Activated T-cell treated with anti-CD3 and anti-CD28 coated beads for 24 hours (primary cell): ENCODE measurements at places on chromosomes 2 and 18.

DNA sequence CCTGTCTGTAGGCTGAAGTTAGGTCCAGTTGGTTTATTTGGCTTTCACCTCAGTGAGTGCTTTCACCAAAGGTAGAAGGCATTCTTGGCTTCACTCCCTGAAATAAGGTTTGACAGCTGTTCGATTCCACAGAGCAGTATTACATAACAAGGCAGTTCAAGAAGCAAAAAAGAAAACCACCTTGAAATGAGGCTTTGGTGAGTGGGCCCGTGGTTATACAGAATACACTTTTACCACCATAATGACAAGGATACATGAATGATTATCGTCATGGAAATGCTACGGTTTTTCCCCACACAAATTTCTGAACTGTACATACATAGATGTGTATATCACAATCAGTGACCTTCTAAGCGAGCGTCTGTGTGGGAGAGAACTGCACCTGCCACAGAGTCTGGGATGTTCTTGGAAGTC, 80.0 kb upstream of the CHRNA1 start:
- no peak for DNase-seq

DNA sequence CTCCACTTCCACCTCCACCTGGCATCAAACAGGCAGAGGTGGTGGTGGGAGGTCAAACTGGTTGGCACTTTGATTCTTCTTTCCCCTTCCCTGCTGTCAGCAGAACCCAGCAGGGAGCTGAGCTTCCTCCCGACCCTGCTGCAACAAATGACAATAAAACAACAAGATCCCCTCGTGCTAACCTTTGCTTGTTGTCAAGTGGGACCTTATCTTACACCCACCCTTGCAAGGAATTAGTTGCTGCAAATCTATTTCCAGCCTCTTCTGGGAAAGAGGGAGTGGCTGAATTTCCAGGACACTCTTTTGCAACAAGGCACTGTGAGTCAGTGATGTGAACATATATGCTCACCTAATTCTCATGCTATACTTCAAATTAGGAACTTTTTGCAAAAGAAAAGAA, 655.1 kb downstream of the DSC3 start:
- DNase-seq: no peak

DNA sequence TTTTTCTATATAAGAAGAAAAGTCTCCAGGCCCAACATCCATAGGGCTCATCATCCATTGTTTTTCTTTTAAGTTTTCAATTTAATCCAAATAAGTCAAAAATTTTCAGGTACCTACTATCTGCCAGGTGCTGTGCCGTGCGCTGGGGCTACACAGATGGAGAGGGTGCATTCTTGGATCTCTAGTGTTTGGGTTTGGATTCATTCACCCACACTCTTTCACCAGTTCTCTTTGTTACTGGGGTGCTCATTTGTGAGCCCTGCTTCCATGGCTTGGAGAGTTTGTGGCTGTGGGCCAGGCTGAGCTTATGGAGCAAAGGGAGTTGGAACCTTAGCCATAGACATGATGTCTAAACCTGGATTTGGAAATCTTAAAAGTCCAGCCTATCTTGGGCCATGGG, 51.0 kb downstream of the CDK15 start:
- no peak for DNase-seq

DNA sequence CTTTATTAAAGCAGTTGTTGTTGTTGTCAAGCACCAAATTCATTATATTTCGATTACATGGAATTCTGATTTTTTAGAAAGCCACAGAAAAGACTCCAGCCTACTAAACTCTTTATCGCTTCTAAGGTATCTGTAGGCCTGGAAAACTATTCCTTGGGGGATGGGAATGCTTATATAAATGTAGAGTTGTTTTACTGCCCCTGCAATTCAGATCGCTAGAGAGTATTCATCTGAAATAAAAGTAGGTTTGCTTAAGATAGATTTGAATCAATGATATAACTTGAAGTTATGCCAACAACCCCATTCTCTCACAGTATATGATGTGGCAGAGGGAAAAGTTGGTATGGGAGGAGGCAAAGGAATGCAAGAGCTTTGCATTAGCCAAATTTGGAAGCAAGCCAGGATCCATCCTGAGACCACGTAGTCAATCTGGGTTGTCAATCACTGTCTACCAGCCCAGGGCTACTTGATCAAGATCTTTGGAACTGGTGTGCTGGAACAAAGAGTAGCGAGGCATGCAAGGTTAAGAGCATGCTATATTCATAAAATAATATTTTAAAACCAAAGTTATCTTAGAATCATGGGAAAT, 95.9 kb downstream of the LYPD6B start:
- no peak for DNase-seq

DNA sequence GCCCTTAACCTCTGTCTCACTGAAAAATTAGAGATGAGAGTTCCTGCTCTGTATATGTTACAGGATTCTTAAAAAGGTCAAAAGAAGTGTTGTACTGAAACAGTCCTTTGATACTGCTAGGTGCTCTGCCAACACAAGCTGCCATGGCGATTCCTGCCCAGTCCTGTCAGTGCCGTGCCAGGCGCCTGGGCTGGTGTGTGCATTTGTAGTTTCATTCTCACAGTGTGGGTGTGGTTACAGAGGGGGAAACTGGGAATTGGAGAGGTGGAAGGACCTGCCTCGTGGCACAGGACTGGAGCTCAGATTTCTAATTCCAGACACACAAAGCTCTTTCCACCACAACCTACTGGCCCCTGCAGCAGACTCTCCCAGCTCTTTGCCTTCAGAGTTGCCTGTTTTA, 122.3 kb upstream of the RAB6C start:
- no peak for DNase-seq

DNA sequence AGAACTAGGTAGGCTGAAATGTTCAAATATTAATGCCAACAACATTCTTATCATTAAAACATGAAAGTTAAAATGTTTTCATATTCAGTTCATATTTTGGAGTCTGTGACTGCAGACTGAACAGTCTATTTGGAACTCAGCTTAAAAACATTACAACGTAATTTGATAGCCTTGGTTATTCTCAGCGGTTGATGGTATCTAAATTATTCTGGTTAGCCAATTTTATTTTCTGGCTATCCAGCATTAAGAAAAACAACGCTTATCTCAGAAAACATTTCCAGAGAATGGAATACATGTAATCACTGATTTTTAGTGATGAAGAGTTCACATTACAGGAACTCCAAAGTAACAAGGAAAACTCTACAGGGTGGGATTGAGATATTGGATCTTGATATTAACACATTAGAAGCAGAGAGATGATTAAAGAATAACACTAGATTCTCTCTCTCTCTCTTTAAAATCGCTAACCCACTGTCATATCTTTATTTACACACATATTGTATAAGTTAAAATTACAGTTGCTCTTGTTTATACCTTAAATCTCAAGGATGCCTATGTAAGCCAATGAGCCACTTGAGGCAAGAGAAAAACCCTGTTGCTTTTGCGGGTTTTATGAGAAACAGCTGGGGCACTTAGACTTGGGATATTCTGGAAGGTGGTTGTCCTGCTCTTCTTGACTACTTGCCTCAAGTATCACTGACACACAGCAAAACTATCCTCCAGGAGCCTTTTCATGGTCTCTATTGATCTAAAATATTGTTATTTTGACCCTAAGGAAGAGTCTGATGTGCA, 84.9 kb downstream of the ICOS start:
- no peak for DNase-seq

GRCh38 chr2:201932511-201932910, 101.1 kb upstream of the FZD7 start:
- no peak for DNase-seq

GRCh38 chr2:203636588-203637470, 69.6 kb upstream of the CD28 start:
- no peak for DNase-seq

- no peak for DNase-seq
These were observed 82.8 kb downstream of the SLC25A12 start for GRCh38 chr2:171811245-171811628.

DNA sequence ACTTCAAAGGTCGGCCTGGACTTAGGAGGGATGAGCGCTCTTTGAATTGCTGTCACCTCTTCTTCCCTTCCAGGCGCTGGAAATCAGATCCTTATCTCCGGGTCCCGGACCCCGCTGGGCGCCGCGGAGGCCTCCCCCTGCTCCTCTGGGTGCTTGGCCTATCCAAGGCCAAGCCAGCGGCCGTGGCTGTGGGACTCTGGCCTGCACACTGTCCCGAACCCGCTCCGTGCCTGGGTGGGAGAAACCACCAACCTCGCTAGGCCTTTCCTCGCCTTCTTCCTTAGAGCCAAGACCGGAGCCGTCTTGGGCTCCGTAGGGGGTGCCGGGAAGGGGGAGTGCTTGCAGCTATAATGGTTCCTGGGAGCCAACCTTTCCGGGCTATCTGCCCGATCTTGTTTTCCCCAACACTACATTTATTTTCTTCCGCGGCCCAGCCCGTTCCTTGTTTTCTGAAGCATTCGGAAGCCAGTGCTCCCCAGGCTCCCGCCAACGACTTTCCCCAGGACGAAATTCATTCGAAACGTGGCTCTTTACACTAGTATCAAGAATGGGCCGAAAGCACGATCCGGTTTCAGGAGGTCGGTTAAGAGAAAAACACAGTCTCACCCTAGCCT, 2.4 kb downstream of the OSR1 start:
- no peak for DNase-seq

- no peak for DNase-seq
These were observed 5.4 kb downstream of the NEB start for GRCh38 chr2:151728804-151729414.

DNA sequence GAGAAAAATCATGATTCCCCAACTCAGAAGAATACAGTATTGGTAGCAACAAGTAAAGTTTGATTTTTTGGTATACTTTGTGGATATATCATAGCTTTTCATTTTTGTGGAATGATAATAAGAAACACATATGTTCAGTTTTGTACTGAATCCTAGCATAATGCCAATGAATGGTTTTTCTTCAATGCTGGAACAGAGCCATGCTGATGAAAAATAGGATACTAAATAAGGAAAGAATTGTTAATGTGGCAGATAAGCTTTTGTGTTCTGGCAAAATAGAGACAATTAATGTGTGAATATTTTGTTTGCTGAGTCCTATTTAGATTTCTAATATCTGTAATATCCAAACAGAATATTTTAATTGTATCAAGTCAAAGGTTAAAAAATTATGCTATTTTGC, 21.9 kb downstream of the CD28 start:
- no peak for DNase-seq

DNA sequence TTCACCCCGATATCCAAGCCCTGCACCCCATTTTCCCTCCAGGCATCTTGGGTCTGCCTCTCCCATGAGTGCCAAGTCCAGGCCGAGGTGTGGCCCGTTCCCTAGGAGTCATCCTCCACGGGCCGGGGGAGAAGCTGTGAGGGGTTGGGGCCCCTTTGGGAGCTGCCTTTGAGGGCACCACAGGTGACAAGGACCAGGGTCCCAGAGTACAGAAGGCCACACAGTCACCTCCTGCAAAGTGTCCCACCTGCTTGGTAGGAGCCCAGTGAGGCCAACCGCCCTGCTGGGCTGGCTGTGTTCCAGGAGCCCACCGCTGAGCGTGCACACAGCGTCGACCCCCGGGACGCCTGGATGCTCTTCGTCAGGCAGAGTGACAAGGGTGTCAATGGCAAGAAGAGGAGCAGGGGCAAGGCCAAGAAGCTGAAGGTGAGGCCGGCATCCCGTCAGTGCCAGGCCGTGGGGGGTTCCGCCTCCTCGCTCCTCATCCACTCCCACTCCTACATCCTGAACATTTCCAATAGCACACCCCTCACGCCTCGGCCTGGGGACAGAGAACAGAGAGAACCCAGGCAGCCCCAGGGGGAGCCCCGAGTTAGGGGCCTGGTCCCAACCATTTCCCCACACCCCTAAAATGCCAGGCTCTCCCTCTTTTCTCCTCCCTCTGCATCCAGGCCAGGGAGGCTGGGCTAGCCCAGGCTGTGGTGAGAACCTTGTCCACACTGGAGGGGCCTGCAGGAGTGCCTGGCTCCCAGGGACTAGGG, 2.7 kb downstream of the ERFE start:
- no peak for DNase-seq
